Left hindlimb (tissue), 1 donor: ENCODE measurements at places on chromosomes 5 and 9.

DNA sequence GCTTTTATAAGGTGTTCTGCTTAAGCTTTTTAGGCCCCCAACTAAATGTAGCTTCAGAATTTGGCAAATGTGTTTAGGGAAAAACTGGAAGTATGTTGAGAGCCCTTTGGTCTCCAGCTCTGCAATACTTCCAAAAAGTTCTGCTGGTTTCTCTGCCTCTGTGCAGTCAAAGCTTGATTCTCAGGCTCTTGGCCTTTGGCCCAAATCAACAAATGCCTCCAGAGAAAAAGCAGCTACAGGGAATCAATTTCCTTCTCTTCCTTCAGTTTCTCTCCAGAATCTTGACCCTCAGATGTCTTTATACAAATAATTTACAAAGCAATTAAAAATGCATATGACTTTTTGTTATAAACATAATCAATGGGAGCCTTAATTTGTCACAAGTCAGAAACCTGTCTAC is 235.7 kb downstream of the COMMD10 start:
- DNase-seq = no peak

DNA sequence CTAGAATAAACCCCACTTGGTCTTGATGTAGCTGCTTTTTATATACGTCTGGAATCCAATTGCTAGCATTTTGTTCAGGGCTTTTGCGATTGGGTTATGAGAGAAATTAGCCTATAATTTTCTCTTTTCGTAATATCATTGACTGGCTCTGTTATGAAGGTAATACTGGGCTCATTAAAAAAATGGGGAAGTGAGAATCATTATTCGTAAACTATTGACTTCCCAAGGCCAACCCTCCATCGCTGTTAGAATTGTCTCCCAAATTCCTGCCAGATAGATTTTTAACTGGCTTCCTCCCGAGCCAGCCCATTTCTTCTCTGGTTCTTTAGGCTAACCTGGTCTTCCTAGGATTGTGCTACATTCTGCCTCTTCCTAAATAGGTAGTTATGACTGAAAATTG is 35.9 kb upstream of the GRPEL2 start:
- DNase-seq = no peak

- peak; percentile 20 for DNase-seq
Observed at GRCh38 chr9:136091582-136092352, 3.3 kb downstream of the NACC2 start.

DNA sequence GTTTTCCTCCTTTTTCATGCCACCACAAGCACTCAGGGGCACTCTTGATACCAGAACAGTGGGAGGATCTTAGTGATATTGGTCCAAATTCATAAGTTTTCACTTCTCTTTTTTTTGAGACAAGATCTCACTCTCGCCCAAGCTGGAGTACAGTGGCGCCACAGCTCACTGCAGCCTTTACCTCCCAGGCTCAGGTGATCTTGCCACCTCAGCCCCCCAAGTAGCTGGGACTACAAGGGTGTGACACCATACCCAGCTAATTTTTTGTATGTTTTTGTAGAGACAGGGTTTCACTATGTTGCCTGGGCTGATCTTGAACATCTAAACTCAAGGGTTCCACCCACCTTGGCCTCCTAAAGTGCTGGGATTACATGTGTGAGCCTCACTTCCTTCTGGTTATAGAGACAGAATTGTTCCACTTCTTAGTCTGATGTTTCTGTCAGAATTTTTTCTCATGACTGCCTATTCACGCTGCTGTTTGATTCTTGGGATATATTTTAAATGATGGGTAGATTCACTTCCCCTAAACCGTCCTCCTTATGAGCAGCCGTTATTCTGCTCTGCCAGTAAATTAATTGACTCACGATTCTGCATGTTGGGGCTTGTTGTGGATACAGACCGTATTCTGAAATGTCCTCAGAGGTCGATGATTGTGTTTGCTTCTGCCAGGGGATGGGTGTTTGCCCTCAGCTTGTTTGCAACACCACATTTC is 30.8 kb downstream of the MTAP start:
- no peak for DNase-seq

- no peak for DNase-seq
Observed at GRCh38 chr5:2196989-2197619, 314.4 kb upstream of the IRX4 start.

DNA sequence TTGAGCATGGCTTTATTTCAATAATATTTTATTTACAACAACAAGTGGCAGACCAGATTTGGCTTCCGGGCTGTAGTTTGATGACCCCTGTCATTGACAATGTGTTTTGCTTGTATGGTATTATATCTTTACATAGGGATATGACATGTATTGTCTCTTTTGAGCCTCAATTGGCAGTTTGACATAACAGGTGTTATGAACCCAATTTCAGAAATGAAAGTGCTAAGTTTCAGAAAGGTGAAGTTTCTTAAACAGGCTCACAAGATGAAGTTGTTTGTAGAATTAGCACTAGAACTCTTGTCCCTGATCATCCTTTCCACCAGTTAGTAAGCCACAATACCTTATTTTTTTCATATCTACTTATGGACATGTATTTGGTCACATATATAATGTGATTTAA is 303.0 kb upstream of the GRIA1 start:
- no peak for DNase-seq

DNA sequence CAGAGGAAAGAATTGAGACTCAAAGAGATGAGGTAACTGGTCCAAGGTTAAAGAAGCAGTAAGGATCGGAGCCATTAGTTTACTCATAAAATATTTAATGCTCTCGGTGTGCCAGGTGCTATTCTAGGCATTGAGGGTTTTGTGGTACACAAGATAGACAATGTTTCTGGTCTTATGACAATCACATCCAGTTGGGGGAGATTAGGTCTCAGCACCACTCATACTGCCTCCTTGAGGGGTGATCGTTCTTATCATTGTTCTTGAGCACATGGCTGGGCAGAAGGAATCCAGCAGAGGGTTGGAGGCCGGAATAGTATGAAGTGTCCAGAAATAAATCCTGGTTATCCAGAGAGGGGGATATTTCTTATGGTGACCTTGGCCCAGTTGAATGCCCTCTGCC is 40.7 kb upstream of the LCP2 start:
- DNase-seq = no peak

DNA sequence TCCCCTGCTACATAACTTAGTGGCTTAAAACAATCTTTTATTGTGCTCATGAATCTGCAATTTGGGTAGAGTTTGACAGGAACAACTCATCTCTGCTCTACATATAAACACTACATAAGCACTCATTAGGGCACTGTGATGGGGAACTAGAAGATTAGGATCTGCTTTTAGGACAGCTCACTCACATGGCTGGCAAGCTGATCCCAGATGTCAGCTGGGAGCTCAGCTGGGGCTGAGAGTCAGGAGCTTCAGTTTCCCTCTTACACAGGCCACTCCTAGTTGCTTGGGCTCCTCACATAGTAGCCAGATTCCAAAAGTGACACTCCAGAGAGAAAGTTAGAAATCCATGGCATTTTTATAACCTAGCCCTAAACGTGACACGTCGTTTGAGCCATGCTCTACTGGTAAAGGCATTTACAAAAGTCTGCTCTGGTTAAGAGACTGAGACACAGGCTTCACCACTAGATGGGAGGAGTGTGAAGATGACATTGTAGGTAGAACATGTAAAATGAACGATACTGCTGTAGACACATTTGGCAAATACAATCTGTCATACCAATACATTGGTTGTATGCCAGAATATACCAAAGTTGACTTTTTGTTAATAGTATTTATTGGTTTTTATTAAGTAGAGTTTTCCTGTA is 23.6 kb downstream of the SCAI start:
- DNase-seq = no peak

- no peak for DNase-seq
Observed at GRCh38 chr5:131509801-131510200, 125.2 kb downstream of the RAPGEF6 start.

DNA sequence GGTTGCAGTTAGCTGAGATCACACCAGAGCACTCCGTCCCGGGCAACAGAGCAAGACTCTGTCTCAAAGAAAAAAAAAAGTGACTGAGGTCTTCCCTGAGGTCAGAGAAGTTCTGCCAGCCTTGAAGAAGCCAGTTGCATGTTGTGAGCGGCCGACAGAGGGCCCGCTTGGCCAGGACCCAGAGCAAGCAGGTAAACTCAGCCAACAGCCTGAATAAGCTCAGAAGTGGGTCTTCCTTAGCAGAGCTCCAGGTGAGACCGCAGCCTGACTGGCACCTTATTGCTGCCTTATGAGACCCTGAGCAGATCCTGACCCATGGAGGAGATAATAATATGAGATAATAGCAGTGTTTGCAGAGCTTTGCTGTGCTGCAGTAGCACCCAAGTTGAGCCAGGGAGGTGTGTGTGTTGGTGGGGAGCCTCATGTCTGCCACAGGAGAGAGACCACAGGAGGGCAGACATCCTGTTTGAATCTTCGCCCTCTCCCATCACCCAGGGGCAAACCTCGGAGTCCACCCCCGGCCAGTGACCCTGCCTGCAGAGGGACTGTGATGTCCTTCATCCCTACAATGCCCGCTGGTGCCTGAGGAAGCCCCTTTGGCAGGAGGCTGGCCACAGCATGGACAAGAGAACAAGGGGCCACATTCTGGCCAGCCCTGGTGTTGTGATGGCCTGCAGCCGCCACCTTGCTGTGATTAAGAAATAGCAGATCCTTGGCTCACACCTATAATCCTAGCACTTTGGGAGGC is 10.8 kb upstream of the BARX1 start:
- no peak for DNase-seq

GRCh38 chr9:132249123-132249522 is 87.3 kb downstream of the NTNG2 start:
- DNase-seq = no peak
